Fibroblast of skin of scalp (primary cell): ENCODE measurements at places on chromosomes 5 and 9.

DNA sequence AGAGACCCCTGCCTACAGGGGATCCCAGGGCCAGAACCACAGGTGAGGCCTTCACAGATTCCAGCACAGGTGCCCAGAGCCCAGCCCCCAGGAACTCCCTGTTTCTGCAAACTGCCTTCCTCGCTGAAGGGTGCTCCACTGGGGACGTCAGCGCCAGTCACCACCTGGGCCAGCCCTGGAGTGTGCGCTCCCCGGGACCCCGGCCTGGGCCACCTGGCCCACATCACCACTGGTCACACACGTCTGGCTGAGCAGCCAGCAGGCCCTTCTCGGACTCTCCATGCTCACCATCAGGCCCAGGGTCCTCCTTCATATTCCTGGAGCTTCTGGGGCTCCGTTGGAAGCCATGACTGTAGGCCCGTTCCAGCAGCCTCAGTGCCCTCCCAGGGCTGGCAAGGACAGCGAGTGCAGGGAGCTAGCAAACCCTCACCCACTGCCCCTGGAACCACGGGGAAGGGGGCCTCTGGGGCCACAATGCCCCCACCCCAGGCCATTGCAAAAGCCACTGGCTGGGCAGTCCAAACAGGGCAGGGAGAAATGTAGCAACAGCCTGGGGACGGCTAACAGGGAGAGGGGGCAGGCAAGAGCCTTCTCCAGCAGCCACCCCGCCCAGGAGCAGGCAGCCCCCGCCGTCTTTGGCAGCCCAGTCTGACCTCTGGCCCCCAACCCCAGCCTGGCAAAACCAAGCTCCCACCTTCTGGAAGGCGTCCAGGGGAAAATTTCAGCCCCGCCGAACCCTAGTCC, 1.3 kb downstream of the AGPAT2 start:
- no peak for DNase-seq

GRCh38 chr5:37417347-37417746, 38.2 kb downstream of the WDR70 start:
- DNase-seq = no peak

- peak; percentile 72 for DNase-seq
Measured at GRCh38 chr9:132857031-132857430, 21.1 kb downstream of the AK8 start.

GRCh38 chr9:129921905-129922304, 86.6 kb downstream of the USP20 start:
- DNase-seq = no peak

GRCh38 chr5:1229822-1230221, 4.6 kb downstream of the SLC6A18 start:
- DNase-seq = no peak

GRCh38 chr9:78234810-78235209, 1.1 kb upstream of the CEP78 start:
- DNase-seq = peak; percentile 31

GRCh38 chr9:128892221-128892921, 10.4 kb downstream of the LRRC8A start:
- DNase-seq = peak; percentile 93

DNA sequence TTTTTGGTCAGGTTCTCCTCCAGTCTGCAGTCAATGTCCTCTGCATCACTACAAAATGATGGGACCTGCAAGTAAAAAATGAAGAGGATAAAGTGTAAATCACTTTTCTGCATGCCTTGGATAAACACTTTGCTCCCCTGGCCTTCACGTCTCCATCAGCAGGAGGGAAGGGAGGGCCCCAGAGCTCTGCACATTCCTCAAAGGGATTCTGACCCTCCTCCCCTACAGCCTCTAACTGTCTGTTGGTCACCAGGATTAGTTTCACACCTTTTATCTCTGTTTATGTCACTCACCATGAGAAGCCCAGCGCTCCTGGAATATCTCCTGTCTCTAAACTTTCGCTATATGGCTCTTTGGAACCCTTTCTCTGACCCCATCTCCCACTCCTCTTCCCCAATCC, 103.3 kb downstream of the SVEP1 start:
- no peak for DNase-seq

DNA sequence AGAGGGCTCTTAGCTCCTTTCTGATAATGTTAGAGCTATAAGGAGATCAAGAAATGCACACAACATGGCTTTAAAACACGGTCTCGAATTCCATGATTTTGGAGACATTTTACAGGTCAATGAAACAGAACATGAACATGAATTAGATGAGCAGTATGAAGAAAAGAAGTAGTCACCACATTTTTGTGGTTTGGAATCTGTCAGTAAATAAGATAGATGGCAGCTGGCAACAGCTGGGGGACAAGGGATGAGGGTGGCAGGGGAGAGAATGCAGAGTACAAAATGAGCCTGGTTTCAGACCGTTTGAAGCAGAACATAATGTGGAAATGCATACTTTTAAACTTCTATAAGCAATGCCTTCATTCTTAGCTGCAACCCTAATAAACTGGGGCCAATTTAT, 107.1 kb downstream of the OXCT1 start:
- peak; percentile 90 for DNase-seq
